ENCODE measurements at places on chromosomes 3 and 15.

- DNase-seq: no peak
Observed at GRCh38 chr3:54822206-54822605, 105.7 kb downstream of the LRTM1 start.

DNA sequence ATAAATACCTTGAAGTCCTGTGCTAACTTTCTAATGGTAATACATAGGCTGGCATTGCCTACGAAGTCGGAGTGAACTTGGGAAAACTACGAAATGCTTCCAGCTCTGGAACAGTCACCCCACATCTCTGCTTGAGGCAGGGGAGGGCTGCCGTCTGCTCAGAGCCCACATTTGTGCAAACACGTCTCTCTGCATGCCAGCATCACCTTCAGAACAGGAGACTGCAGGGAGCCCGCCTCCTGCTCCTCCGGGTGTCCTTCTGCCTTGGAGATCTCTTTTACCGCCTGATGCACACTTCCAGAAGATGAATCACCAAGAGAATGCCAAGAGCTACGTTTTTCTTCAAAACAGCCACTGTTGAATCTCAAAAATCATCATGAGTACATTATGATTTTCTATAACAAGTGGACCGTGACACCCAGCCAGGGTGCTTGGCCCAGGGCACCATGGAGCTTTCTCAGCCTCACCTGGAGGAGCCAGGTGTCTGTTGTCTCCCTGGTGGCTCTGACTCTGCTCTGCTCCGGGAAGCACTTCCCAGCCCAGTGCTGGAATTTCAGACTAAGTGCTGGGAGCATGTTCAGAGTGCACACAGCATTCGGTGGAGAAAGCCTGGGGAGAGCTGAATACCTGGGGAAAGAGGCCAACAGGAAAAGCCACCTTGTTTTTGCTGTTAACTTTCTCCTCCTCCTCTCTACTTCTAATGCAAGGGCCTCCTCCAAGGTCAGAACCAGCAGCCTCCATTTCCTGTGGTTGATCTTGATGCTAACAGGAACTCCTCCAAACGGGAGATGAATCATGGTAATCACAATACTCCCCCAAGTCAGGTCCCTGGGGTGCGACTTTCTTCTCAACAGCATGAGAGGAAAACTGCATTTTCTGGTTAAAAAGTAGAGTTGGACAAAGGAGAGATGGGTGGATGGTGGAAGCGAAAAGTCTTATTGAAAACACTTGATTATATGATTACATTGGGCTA is 467.7 kb downstream of the GABRG3 start:
- DNase-seq: no peak

DNA sequence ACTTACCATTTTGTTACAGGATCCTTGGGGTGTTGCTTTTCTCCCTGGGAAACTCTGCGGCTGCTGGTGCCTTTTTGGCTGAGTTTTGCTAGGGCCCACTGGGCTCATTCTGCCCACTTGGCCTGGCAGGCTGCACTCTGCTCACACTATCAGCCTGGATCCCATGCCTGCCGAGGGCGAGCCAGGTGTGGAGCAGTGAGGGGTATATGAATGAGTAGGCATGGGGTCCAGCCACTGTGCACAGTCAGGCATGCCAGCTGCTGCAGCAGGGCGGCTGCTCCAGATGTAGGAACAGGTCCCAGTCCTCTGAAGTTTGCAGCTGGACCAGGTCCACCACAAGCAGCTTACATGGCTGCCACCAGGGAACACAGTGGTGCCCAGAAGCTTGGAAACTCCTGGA is 136.4 kb upstream of the CNTN3 start:
- no peak for DNase-seq

DNA sequence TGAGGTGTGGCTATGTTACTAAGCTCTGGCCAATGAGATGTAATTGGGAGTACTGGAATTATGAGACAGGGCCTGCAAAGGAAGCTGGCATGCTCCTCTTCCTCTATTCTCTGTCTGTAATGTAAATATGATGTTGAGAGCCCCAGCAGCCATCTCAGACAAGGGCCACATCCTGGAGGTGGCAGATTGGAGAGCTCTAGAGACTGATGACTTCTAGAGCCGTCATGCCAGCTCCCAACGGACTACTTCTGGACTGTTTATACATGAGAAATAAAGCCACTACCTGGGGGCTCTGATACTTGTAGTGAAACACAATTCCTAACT is 19.7 kb downstream of the PLD1 start:
- no peak for DNase-seq

Measured in erythroblast (primary cell).